ENCODE measurements at places on chromosomes 5 and 9.

DNA sequence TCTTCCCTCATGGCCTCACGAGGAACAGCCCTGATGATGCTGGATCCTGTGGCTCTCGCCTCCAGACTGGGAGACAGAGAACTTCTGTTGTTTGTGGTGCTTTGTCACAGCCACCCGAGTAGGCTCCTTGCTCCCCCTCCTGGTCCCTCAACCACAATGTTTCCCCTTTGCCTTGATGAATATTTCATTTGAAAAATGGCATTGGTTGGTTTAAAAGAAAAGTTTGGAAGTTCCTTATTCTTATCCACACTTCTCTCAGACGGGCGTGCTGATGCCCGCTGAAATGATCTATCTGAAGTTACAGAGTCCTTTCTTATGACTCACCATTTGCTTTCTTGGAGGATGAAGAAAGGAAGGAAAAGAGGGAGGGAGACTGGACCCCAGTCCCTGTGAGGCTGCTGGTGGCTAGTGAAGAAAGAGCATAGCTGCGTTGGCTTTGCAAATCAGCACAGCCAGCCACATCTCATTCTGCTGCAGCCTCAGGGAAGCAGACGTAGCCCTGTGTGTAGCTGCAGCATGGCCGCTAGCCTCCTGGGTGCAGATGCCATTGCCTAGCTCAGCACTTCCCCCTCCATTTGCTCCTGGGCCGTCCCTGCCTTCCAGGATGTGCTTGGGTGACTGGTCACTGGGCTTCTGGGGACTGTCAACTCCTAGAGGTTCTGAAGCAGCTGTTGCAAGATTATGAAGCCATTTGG is 185.9 kb downstream of the ERCC6L2 start:
- DNase-seq = peak; percentile 40

DNA sequence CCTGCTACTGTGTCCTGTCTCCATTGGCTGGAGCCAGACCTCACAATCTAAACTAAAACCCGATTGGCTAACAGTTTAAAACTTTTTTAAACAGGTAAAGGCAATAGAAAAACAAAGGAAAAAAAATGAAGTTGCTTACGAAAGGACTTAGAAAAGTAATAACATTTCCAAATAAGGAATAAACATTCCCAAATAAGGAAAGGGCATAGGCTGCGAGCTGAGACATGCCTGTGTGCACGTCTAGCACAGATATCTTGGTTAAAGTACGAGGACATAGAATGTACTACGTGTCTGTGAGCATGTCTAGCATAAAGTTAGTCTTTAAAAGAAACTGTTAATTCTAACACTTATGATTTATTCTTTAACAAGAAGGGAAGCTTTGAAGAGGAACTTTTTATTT is 15.3 kb upstream of the FAM120A start:
- DNase-seq = peak; percentile 24

- DNase-seq = no peak
Measured at GRCh38 chr9:136316271-136316751, 11.0 kb upstream of the GPSM1 start.

DNA sequence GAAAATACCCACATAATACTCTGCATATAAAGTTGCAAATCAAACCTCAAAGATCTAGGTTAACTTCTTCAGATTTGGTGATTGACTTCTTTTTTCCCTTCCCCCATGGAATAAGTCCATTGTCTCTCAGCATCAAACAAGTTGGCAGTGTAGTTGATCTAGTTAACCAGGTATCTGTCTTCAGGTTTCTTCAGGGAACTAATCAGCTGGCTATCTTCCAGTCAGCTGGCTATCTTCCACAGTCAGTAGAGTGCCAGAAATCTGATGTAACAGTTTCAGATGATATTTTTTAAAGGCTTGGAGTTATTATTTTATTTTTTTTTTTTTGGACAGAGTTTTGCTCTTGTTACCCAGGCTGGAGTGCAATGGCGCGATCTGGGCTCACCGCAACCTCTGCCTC is 16.8 kb downstream of the TNFSF15 start:
- peak; percentile 25 for DNase-seq

DNA sequence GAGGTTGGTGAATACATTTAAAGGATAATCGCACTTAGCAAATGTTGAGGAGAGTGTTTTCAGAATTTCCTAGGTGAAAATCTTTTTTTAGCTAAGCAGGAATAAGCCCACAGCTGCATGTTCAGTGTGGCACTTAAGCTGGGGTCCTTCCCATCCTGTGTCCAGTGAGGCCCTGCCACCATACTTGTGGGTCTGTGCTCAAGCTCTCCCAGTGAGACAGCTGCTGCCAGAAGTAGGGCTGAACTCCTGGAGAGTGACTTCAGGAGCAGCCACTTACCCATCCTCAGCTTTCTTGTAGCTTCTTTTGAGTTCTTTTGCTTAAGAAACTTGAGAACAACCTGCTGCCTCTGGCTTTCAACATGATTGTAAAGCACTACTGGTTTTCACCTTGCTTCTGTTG is 110.0 kb upstream of the DHFR start:
- no peak for DNase-seq

- DNase-seq = no peak
Measured at GRCh38 chr5:132788508-132788907, 11.5 kb upstream of the SEPTIN8 start.

DNA sequence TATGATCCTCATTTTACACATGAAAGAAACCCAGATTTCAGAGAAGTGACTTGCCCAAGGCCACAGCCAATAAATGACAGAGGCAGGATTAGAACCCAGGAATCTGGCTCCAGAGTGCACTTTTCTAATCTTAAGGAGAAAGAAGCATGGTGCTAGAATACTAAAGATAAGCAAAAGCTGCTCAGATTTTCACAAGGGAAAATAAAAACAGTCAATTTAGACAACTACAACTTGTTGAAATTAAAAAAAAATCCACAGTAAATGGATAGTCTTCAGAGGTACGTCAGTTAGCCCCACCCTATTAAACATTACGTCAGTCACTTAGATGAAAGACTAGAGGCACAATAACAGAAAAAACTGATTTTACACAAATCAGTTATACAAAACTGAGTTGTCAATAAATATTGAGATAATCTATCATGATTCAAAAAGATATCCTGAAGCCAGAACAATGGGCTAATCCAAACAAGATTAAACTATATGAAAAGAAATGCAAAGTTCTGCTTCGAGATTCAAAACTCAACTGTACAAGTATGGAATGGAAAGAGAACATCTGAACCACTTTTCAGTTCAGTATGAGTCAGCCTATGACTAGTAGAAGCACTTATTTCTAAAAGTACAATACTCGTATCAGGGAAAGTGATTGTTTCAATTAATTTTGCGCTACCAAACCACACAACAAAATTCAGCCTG is 9.3 kb downstream of the TMEM245 start:
- peak; percentile 61 for DNase-seq

DNA sequence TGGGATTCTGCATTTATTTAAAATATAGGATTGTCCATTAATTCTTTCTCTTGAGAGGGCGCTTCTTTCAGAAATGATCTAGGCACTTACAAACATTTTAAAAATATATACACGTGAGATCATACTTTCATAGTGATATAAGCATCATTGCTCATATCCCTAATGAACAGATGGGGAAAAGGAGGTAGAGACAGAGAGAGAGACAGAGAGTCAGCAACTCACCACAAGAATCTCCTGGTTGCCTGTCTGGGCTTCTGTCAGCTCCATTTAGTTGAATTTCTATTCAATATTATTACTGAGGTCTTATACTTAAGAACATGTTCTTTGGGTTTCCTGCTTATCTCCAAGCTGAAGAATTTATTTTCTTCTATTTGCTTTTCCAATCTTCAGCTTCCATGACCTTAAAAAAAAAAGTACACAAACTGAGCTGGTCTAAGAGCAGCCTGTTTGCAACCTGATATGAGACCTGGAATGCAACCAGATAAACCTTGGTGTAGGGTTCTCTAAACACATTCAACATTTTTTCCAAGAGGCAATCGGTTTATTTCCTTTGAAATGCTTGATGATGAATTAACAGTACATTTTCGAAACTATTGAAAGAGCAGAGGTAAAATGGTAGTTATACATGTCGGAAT is 51.6 kb upstream of the LIFR start:
- DNase-seq = peak; percentile 43

DNA sequence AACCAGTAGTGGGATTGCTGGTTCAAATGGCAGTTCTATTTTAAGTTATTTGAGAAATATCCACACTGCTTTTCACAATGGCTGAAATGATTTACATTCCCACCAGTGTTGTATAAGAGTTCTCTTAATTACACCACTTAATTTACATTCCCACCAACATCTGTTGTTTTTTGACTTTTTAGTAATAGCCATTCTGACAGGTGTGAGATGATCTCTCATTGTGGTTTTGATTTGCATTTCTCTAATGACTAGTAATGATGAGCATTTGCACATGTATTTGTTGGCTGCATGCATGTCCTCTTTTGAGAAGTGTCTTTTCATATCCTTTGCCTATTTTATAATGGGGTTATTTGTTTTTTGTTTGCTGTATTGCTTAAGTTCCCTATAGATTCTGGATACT is 688.3 kb downstream of the PRR16 start:
- no peak for DNase-seq

GRCh38 chr9:8659108-8659507 is 859.5 kb upstream of the DMAC1 start:
- DNase-seq = no peak

- DNase-seq = peak; percentile 73
Measured at GRCh38 chr5:9562141-9562540, 16.3 kb upstream of the SEMA5A start.

GRCh38 chr9:2453701-2454100 is 167.9 kb upstream of the VLDLR start:
- DNase-seq = no peak

GRCh38 chr5:74454263-74455030 is 186.1 kb downstream of the ENC1 start:
- no peak for DNase-seq

DNA sequence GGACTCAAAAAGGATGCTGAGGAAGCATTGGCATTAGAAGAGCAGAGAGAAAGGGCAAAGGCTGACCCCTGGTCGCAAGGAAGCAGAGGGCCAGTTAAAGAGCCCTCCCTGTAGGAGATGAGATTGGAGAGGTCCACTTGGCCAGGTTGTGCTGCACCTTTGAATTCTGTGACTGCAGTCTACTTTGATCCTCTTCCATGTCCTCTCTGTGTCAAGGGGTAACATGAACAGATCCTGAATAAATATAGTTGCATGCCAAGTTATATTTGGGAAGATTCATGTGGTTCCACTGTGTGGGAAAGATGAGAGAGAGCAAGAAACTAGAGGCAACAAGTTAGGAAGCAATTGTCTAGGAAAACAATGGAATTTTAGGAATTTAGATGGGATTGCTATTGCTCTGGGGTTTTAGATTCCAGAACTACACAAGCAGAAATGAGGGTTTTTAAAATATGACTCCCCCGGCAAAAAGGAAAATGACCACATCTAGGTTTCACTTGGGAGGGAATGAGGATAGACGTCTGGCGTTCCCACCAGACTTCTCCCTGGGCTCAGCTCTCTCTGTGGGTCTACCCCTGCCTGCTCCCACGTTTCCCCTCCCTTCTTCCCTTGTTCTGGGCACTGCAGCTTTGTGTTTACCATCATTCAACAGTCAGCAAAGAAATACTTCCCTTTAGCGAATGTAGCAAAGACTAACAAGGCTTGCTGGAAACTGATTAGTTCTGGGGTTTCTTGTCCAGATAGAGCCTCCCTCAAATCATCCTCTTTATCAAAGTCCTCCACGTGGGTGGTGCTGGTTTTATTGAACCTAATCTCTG is 63.6 kb downstream of the SNX18 start:
- no peak for DNase-seq

DNA sequence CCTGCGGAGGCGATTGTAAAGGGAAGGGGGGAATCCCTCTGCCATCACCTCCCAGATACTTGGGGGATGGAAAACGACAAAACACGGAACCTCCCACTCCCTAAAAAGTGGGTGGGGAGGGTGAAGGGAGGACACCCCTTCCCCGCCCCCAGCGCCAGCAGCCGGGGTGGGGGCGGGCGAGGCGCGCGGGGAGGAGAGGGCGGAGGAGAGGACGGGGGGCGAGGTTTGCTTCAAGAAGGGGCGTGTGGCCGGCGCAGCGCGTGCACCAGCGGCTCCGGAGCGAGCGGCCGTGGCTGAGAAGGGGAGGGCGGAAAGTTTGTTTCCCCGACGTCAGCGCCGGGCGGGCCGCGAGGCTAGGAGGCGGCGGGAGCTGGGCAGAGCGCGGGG is at the start of gene PRRX2:
PRRX2 (plus strand) TSS at position 259 of the 387 bp plus-strand sequence. CDS start 221 bp downstream, outside the sequence.
- DNase-seq = no peak

GRCh38 chr9:85715587-85715986 is 26.2 kb downstream of the AGTPBP1 start:
- DNase-seq = peak; percentile 1

GRCh38 chr5:101897914-101898313 is 398.2 kb downstream of the SLCO4C1 start:
- no peak for DNase-seq

GRCh38 chr5:102807878-102808502 is 52.9 kb downstream of the PAM start:
- DNase-seq = no peak

- no peak for DNase-seq
Measured at GRCh38 chr5:18032744-18033143, 398.5 kb downstream of the TAF11L14 start.

DNA sequence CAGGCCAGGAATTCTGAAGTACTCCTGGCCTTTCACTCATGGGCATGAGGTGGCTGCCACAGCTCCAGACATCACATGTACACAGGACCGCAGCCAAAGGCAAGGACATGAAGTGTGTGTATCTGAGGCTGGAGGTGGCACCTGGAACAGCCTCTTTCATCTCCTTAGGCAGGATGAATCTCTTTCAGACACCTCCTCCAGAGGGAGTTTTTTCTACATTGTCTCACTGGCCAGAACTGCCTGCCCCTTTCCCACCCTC is 142.8 kb downstream of the BARX1 start:
- DNase-seq = no peak

GRCh38 chr5:14110680-14111079 is 32.5 kb upstream of the TRIO start:
- DNase-seq = peak; percentile 56

- DNase-seq = no peak
Measured at GRCh38 chr9:124274226-124274625, 16.5 kb downstream of the NEK6 start.

DNA sequence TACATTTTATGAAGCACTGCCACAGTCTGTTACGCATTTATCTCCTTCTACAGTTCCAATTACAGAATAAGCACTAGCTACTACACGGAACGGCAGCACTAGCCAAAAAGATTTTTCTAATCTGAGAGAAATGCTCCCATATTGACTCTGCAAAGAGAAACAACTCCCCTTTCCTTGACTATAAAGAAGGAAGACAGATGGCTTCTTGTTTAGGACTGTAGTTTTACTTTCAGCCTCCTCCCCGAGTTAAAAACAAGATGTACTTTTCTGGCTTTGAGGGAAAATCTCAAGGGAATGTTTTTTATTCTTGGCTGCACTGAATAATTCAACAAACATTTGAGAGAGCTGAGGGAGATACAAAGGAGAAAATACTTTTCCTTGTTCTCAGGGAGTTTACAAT is 1.9 kb upstream of the SLC44A1 start:
- no peak for DNase-seq

DNA sequence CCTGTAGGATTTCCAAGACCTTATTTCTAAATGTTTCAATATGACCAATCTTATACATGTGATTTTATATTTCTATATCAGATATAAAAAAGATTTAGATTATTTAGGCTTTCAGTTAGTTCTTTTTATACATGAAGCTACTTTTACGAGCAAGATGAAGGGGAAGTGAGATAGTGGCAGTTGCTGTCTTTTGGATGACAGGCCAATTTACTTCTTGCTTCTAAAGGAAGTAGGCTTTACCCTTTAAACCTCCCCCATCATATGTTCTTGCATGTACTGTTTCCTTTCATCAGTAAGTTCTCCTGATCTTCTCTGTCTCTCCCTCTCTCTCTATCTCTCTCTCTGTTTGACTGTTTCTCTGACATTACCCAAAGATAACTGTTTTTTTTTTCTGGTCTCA is 4.0 kb upstream of the TYRP1 start:
- no peak for DNase-seq

- DNase-seq = no peak
Measured at GRCh38 chr5:54401515-54401914, 54.0 kb upstream of the HSPB3 start.

Data from MCF 10A (cell line).